Muscle of back (tissue), 13 donors: ENCODE measurements at places on chromosomes 2 and 18. TPM values are rescaled to one million over a fixed set of nuclear protein-coding genes. Genes with fewer than 3 reads are reported as not detected.

DNA sequence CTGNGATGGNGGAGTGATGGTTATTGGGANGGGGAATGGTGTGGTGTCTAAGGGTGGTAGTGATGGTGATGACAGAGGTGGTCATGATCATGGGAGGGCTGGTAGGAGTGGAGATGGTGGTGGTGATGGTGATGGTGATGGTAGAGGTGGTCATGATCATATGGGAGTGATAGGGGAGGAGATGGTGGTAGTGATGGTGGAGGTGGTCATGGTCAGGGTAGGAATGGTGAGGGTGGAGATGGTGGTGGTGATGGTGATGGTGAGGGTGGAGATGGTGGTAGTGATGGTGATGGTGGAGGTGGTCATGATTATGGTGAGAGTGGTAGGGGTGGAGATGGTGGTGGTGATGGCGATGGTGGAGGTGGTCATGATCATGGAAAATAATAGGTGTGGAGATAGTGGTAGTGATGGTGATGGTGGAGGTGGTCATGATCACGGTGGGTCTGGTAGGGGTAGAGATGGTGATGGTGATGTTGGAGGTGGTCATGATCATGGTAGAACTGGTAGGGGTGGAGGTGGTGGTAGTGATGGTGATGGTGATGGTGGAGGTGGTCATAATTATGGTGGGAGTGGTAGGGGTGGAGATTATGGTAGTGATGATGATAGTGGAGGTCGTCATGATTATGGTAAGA, 83.7 kb downstream of the INPP5D start:
- no peak for DNase-seq

The FAM228A gene
- 0.43 TPM for polyA plus RNA-seq

DNA sequence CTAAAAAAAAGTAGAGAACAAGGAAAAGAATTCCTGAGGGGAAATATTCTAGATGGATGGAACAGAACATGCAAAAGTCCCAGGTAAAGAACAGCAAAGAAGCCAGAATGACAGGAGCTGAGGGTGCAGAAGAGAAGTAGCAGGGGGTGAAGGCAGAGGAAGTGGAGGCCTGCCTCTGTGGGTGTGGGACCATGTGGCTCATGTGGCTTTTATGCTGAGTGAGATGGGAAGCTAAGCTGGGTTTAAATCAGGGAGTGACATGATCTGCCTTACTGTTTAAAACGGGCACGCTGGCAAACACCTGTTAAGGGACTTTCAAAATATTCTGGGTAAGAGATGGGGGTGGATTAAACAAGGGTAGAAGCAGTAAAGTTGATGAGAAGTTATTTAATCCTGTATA, 40.0 kb downstream of the GKN2 start:
- DNase-seq = no peak

The POTEF gene
- polyA plus RNA-seq = 0.12 TPM

DNA sequence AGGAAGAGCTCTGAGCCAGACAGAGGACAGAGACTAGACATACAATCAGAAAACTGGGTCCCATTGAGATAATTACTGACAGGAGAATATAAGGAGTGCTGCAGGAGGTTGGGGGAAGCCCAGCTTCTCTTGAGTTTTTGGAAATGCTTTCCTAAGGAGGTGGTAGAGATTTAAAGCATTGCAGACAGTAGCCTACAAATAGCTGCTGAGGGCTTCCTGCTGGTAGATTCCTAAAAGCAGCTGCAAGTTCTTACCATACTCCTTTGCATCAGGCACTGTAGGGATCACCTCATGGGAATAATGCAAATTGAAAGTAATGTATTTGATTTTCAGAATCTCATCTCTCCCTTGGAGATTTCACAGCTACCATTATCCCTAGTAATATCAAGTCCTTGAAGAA, 902.6 kb upstream of the GCFC2 start:
- DNase-seq = no peak

- DNase-seq = no peak
These were observed 8.9 kb upstream of the GALNT1 start for GRCh38 chr18:35572644-35573043.
